ENCODE measurements at places on chromosomes 4 and X.

- no peak for DNase-seq
These were observed 578.0 kb downstream of the BCOR start for GRCh38 chrX:39519566-39520301.

DNA sequence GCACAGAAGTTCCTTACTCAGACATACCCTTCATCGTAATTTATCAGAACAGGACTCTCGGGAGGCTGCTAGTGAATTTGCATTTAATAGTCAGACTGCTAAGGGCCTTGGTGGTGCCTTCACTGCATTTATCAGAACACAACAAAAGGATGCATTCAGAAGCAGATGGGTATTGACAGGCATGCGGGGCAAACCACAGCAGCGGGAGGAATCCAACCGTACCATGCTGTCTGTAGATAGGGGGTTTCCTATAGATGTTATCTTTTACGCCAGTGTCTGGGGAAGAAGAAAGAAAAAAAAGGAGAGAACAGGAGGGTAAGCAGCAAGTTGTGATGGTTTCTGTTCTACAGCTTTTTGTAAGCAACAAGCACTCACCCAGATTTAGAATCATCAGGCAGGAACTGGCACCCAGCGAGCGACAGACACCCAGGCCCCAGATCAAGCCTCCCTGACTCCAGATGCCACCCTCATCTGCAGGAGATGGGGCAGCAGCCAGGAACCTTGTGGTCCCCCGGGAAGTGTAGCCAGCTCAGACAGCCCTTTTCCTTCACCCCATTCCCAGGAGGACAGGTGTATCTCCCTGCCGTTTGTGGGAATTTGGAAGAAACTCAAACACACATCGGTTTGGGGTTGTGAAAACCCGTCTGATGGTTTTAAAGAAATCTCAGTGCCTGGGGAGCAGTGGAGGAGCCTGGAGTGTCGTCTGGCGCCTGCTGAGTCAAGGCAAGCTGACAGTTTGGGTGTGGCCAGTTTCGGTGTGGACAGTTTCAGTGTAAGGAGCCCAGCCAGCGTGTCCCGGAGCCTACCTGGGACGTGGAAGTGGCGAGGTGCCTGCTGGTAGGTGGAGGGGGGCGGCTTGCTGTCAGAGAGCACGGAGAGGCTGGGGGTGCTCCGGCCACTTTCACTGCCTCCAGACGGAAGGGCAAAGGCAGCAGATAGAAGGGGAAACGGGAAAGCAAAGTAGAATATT, 80.0 kb upstream of the AFAP1 start:
- no peak for DNase-seq

GRCh38 chrX:108412783-108413182, 25.4 kb downstream of the COL4A6 start:
- DNase-seq: no peak

DNA sequence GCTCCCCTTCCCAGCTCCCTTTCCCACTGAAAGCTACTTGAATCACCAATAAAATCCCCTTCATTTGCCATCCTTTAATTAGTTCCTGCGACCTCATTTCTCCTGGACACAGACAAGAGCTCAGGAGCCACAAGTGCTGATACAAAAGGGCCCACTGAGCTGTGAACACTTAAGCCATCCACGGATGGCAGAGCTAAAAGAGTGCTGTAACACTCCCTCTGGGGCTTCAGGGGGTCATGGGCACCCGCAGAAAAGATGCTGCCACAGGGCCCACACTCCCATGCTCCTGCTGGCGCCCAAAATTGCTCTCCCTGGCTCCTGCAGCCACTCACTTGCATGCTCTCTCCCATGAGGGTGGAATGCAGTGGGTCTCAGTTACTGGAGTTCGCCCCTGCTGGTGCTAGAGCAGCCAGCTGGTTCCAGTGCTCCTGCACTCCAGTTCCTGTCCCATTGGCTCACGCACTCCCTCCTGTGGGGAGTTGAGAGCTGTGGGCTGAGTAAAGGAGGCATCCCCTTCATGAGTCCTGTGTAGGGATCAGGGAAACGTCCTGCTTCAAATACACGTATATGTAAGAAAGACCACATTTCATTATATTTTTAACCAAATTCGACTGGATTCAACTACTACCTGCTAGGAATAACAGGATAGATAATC, 1291.0 kb downstream of the ARAP2 start:
- DNase-seq: no peak

DNA sequence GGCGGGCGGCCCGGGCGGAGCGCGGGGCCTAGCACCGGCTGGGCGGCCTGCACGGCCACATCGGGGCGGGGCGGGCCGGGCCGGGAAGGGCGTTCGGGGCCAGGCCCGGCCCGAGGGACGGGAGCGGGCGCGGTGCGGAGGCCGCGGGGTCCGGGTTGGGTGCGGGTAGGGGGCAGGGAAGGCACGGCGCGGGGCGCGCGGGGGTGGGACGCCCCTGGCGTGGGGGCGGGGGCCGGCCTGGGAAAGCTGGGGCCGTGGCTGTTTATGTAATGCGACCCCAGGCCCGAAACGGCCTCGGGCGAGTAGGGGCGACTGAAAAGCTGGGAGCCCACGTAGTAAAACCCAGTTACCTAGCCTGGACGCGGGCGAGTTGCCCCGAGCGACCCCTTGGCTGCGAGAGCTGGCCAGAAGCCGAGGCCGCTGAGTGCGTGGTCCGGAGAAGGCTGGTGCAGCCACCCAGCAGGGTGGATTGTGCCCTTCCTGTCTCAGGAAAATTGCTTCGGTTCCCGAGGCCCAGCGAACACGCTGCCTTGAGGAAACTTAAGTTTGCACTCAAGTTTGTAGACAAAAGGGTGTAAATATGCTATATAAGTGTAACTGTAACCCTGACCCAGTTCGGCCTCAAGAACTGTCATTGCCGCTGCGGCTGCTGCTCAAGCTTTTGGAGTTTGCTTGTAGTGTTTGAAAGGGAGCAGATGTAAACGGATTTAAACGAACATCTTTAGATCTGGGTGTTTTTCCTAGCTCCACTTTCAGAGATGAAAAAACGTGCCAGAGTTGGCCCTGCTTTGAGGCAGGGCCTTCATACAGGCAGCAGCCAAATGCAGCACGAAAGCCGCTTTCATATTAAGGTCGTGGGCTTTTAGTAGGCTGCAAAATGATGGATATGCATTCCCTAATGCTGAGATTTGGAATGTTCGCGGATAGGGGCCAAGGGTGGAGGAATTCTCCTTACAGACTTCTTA, 674 bp downstream of the SEC24B start:
- DNase-seq: peak; percentile 1

DNA sequence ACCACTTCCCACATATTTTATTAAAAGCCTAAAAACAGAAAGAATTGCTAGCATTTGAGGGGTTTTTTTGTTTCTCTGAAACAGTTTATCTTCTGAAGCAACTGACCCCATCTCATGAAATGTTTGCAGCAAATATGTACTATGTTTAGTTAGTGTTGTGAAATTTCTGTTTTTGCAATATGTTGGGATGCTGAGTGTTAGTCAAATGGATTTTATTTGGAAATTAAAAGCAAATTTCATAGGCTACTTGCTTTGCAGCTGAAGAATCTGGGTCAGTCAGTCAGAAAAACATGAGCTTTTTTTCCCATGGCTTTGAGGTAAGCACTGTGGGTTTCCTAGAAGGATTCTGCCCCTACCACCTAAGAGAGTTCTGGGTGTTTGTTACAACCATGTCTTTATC, 184.9 kb upstream of the DKK2 start:
- DNase-seq: no peak

DNA sequence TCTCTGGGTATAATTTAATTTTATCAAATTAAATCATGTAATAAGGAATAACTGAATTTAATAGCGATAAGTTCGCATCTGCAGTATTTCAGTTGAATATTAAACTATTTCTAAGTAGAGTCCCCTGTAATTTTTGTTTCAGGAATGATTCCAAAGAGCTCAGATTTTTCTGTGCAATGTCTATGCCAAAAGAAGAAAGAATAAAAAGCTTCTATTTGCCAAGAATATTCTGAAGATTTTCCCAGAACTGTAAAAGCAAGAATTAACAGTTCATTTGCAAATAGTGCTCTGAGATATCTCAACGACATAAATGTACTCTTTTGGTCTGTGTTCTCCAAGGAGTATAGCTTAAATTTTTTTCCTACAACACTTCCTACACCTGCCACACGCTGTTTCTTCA, 1242.8 kb upstream of the DIAPH2 start:
- no peak for DNase-seq

- no peak for DNase-seq
These were observed 58.2 kb upstream of the DUSP21 start for GRCh38 chrX:44785652-44786051.

GRCh38 chr4:7156761-7157488, 35.4 kb upstream of the SORCS2 start:
- DNase-seq: no peak

DNA sequence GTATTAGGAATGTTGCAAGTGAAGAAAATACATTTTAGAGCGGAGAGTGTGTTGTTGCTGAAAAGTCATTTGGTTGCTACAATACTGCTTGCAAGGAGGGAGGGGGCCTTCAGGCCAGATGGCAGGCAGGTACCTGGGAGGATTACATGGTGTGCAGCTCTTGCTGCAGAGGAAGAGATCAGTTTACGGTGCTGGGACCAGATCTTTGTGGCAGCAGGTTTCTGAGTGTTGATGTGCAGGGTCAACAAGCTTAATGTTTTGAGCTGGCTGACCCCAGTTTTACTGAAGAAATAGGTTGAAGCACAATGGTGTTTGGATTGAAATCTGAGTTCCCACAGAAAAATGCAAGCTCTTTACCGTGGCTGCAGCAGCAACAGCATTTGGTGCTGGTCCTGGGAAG, 96.4 kb upstream of the DDIT4L start:
- DNase-seq: no peak

GRCh38 chr4:45841791-45842190, 282.1 kb downstream of the GABRG1 start:
- DNase-seq: no peak

DNA sequence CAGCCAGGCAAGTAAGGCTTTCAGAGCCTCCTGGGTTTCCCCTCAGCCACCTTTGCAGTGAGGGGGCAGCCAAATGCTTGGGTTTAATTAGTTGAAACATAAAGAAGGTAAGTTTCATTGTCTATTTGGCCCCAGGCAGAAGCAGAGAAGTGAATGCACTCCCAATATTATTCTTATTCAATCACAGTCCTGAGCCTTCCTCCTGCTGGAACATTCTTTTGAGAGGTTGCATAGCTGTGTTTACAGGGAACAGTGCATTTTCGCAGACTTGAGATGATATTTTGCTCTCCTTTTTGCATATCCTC, 13.9 kb downstream of the SLC2A9 start:
- no peak for DNase-seq

- DNase-seq: no peak
These were observed 29.3 kb upstream of the IL21 start for GRCh38 chr4:122650148-122650547.

DNA sequence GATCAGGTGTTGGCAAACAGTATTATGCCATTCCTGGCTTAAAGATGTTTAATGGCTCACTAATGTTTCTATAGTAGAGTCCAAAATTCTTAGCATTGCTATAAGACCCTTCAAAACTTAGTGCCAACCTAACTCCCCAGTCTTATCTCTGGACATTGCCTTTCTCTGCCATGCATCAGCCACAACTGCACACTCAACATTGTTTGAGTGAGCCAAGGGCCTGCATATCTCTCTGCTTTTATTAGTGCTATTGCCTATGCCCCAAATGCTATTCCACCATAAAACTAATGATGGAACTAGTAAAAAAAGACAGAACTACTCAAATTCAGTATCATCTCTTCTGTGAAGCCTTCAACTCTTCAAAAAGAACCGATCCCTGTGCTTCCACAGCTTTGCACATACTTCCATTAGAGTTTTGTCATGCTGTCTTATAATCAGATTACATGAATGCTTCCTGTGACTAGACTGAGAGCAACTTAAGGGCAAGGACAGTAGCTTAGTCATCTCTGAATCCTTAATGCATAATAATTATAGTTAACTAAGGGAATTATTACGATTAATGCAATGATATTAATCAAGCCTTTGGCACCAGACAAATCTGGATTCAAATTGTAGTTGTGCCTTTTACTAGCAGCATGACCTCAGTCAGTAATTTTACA, 53.7 kb downstream of the CHM start:
- no peak for DNase-seq

DNA sequence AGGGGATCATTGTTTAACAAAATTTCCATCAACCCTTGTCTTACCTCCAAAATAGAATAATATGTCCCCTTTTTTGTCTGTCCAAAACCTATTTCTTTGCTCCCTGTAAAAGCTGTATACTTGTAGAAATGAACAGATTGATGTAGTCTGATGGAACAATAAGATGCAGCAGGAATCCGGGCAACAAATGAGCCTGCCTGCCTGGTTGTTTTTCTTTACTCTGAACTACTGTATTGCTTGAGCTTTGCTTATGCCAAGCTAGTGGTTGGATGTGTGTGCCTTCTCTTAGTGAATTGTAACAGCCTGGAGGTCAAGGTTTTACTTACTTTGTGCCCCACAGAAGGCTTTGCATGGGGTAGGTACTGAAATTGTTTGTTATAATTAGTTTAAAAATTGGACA, 116.2 kb upstream of the TLL1 start:
- DNase-seq: no peak

GRCh38 chrX:138859421-138859820, 147.9 kb upstream of the FGF13 start:
- DNase-seq: no peak

DNA sequence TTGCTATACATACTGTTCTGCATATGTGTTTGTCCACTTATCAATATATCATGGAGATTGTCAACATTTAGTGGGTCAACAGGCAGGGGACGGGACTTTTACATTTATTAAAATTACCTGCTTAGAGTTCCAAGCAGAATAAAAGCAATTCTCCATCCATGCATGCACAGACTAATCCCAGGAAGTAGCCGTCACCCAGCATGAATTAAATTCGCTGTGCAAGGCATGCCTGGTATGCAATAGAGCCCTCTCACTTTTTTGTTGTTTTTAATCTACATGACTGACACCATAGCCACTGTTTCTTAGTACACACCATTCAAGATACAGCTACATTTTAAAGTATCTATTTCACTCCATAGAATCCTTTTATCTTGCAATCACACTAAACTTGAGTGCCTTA, 108.9 kb downstream of the USP46 start:
- DNase-seq: no peak

GRCh38 chrX:64230123-64230970, at the start of gene ASB12:
TSS of gene ASB12 (minus strand) at chrX:64230607. CDS start at chrX:64225650, 4,957 bp downstream.
- DNase-seq: no peak

DNA sequence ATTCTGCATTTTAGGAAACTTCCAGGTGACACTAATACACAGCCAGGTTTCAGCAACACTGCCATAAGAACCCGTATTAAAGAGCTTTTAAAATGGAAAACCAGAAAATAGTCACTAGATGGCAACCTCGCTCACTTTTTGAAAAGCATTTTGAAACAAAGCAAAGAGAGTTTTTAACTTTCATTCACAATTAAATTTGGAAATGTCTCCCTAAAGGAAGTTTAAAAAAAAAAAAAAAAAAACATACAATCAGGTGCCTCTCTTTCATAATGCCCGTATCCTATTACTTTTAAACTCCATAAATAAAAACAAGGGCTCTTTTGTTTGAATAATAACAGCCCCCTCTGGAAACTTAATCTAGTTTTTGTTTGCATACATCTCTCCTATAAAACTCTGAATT, 20.3 kb downstream of the MEPE start:
- no peak for DNase-seq

GRCh38 chrX:47209508-47210238, 8.8 kb upstream of the CDK16 start:
- DNase-seq: no peak

- no peak for DNase-seq
These were observed 25.4 kb downstream of the ATP7A start for GRCh38 chrX:77935886-77936285.

- no peak for DNase-seq
These were observed 483.1 kb downstream of the BCOR start for GRCh38 chrX:39614680-39614998.
